ENCODE measurements at places on chromosomes 1 and 21.
A peak's percentile ranks its signal among the peaks of the same experiment; 100 is the strongest.

GRCh38 chr1:229121845-229122436, 149.0 kb upstream of the RAB4A start:
- no peak overlapping the region for H3K4me3 ChIP-seq
- H3K27me3 ChIP-seq, result peaks cover 56% of the 10 kb centered on the region
- H3K36me3 ChIP-seq, result no peaks in the 10 kb centered on the region
- DNase-seq, result no peak

GRCh38 chr1:206435445-206435844, 34.8 kb upstream of the IKBKE start:
- H3K27me3 ChIP-seq, result no peaks in the 10 kb centered on the region
- no peak overlapping the region for H3K4me3 ChIP-seq
- no peak for DNase-seq
- no peak overlapping the region for H3K27ac ChIP-seq
- H3K36me3 ChIP-seq, result peaks cover 67% of the 10 kb centered on the region

- H3K4me1 ChIP-seq, result no peaks in the 10 kb centered on the region
- no peak for DNase-seq
- no peaks in the 10 kb centered on the region for H3K36me3 ChIP-seq
- H3K27ac ChIP-seq, result no peak overlapping the region
- no peak overlapping the region for H3K4me3 ChIP-seq
- H3K27me3 ChIP-seq, result peaks cover 5% of the 10 kb centered on the region
These were observed 68.3 kb downstream of the SYF2 start for GRCh38 chr1:25163986-25164385.

DNA sequence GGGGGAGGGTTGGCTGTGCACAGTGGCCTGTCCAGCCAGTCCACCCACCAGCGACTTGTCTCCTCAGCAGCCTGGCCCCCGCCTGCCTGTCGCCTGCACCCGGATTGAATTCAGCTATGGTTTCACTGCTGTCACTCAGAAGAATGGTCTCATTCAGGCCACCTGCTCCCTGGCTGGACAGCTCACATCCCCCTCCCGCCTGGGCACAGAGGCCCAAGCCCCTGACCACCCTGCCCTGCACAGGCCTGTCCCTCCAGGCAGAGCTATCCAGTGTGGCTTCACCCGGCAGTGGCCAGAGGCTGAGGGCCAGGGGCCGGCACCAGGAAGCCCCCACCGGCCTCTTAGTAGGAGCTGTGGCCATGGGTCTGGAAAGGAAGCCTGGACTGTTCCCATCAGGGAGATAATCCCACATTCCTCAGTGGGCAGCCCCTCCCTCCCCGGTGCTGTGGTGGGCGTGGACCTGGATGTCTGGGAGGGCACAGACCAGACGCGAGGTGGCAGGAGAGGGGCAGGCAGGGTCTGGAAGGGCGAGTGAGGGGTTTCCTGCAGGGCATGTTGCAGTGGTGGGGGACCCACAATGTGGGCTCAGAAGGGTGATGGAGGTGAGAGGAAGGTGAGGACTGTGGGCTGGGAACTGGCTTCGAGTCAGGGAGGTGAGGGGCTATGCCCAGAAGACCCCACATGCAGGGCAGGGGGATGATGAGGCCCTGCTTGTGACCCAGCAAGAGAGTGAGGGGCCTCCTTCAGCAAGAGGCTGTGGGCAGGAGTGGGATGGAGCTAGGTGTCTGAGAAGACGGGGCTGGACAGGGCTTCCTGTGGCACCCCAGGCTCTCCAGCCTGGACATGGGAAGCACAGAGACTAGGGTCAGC, 30.4 kb downstream of the WNT9A start:
- H3K4me3 ChIP-seq, result no peak overlapping the region
- no peaks in the 10 kb centered on the region for H3K36me3 ChIP-seq
- no peak overlapping the region for H3K27ac ChIP-seq
- no peaks in the 10 kb centered on the region for H3K27me3 ChIP-seq

DNA sequence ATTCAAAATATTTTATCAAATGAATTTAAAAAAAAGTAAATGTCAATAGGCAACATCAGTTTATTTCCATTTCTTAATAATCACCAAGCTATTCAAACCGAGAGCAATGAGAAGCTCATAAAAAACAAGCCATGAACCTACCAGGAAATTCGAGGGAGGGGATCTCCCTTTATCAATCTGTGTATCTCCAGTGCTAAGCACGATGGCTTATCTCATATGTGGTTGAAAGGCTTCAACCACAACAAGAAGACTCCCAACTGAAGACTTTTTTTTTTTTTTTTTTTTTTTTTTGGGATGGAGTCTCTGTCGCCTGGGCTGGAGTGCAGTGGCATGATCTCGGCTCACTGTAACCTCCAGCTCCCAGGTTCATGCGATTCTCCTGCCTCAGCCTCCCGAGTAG, 833.3 kb downstream of the USP25 start:
- H3K36me3 ChIP-seq, result no peaks in the 10 kb centered on the region
- H3K4me1 ChIP-seq, result peaks cover 21% of the 10 kb centered on the region
- DNase-seq, result peak; percentile 53
- H3K27me3 ChIP-seq, result no peaks in the 10 kb centered on the region
- H3K27ac ChIP-seq, result peak overlapping the region; percentile 67

DNA sequence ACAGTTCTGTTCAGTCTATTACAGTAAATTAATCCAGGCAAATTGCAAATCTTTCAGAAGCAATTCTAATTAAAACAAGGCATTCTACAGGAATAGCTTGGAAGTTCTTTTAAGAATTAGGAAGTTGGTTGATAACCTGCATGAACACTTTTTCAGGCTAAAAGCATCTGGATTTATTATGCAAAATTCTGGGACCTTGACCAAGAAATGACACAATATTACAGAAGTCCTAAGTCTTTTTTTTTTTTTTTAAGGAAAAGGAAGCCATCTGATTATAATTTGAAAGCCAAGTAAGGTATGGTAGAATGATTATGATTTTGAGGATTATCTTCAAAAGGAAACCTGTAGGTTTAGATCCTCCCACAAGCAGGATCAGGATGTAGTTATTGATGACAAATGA, 74.7 kb upstream of the KCNK2 start:
- H3K27ac ChIP-seq, result no peak overlapping the region
- no peak for DNase-seq
- H3K4me3 ChIP-seq, result no peak overlapping the region
- no peaks in the 10 kb centered on the region for H3K4me1 ChIP-seq
- H3K36me3 ChIP-seq, result no peaks in the 10 kb centered on the region

DNA sequence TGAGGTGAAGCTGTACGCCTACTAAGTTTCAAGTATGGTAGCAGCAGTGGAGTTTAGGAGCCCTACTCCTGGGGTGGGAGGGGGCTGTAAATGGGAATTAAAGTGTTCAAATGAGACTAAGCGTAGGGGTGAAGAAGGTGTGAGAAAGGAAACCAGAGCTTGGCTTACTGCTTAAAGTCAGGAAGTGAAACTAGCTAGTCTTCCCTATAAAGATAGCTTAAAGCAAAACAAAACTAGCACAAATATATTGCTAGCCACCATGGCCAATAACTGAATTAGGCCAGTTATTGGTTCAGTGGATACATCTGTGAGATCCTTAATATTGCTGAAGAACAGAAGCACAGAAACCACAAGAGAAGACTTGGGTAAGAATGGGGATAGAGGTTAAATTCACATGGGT, 492.2 kb upstream of the PKN2 start:
- no peaks in the 10 kb centered on the region for H3K27me3 ChIP-seq
- H3K4me1 ChIP-seq, result peaks cover 19% of the 10 kb centered on the region
- no peak for DNase-seq
- H3K4me3 ChIP-seq, result no peak overlapping the region
- no peaks in the 10 kb centered on the region for H3K36me3 ChIP-seq

DNA sequence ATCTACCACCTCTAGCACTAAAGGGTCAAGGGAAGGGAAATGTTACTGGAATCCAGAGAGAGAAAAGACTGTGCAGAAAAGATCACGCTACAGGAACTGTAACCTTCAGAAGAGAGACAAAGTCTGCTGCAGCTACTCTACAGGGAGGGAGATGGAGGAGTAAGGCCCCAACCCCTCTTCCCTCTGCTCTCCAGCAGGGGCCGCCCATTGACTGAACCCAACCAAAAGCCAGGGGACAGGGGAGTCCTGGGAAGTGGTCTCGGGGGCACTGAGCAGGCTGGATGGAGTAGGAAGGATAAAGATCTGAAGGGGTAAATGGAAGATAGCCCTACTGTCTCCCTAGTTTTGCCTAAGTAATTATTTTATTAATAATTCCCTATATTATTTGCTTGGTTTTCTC, 72.8 kb upstream of the NR5A2 start:
- H3K27me3 ChIP-seq, result no peaks in the 10 kb centered on the region
- H3K4me1 ChIP-seq, result no peaks in the 10 kb centered on the region
- H3K4me3 ChIP-seq, result no peak overlapping the region
- no peak for DNase-seq
- no peak overlapping the region for H3K27ac ChIP-seq

DNA sequence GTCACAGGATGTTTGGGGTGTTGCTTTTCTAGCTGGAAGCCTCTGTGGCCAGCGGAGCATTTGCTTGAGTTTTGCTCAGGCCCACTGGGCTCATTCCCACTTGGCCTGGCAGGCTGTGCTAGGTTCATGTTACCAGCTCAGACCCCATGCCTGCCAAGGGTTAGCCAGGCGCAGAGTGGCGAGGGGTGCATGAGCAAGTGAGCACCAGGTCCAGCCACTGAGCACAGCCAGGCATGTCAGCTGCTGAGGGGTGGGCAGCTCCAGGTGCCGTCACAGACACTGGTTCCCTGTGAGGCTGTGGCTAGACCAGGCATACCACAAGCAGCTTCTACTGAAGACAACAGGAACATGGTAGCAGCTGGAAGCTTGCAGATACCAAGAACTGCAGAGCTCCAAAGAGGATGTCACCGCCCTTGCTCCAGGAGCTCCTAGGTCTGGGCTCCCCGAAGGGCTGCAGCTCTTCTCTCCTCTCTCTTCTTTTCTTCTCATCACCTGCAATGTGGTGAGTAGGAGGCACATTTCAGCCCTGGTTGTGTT, 52.0 kb upstream of the CYYR1 start:
- H3K4me3 ChIP-seq, result no peak overlapping the region
- H3K27ac ChIP-seq, result no peak overlapping the region
- no peaks in the 10 kb centered on the region for H3K36me3 ChIP-seq
- H3K4me1 ChIP-seq, result no peaks in the 10 kb centered on the region
- no peaks in the 10 kb centered on the region for H3K27me3 ChIP-seq

GRCh38 chr21:45572783-45573451, 30.7 kb upstream of the SLC19A1 start:
- no peak overlapping the region for H3K4me3 ChIP-seq
- H3K4me1 ChIP-seq, result no peaks in the 10 kb centered on the region
- H3K27ac ChIP-seq, result no peak overlapping the region
- H3K36me3 ChIP-seq, result no peaks in the 10 kb centered on the region
- DNase-seq, result no peak

- no peak overlapping the region for H3K4me3 ChIP-seq
- H3K27ac ChIP-seq, result no peak overlapping the region
- no peaks in the 10 kb centered on the region for H3K4me1 ChIP-seq
- H3K36me3 ChIP-seq, result no peaks in the 10 kb centered on the region
These were observed 290.8 kb upstream of the PLXNA2 start for GRCh38 chr1:208534979-208535378.

DNA sequence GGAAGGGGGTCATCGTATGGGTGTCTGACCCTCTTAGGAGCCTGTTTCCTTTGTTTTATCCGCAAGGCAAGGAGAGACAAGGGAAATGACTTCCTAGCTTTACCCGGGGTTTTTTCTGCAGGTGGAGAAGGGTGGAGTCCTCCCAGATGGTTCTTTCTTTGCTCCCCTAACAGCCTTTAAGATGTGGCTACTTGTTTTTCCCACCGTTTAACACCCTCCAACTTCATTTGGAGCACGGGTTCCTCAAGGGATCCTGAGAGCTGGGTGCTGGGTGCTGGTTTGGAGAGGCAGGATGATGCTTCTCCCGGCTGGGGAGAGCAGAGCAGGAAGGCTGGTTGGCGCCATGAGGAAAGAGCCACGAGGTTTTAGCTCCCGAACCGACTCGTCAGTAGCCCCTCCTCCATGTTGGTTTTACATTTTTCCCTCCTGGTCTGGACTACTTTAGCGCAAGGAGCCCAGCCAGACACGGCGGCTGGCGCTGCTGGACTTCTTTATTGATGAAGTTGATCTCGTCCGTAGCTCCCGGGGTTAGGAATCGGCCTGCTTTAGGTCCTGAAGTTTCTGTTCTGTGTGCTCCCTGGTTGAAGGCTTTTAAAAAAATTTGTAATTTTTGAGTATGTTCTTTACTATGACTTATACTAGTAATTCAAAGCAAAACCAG, 1.4 kb downstream of the UCK2 start:
- peak overlapping the region; percentile 79 for H3K27ac ChIP-seq
- peak overlapping the region; percentile 62 for H3K4me3 ChIP-seq
- peak; percentile 53 for DNase-seq

GRCh38 chr1:151175863-151176262, at the start of gene TMOD4:
Gene TMOD4 (minus strand): TSS chr1:151175981. CDS start chr1:151174875, 1,106 bp downstream.
- no peak within 1 kb of the TSS for H3K4me3 ChIP-seq
- no peak for DNase-seq
- peaks cover 6% of the 10 kb centered on the region for H3K36me3 ChIP-seq
- H3K27ac ChIP-seq, result no peak within 1 kb of the TSS
- no peaks in the 10 kb centered on the region for H3K4me1 ChIP-seq

All from PC-9 (cell line).